B cell (primary cell): ENCODE measurements at places on chromosomes 1 and 21. TPM values are rescaled to one million over a fixed set of nuclear protein-coding genes. Genes with fewer than 3 reads are reported as not detected.

DNA sequence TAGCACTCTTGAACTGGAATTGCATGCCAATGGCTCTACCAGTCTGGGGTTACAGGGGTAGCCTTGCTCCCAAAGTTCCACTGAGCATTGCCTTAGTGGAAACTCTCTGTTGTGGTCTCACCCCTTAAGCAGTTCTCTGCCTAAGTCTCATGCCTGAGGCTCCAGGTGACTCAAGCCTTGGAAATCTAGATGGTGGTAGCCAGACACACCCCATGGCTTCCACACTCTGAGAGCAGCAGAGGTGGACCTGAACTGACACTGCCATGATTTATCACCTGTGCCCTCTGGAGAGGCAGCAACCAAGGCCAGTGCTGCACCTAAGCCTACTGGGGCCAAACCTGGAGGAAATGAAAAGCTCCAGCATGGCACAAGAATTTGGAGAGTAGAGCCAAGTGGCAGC, 285.7 kb upstream of the PKN2 start:
- H3K36me3 ChIP-seq, result no peaks in the 10 kb centered on the region
- DNase-seq, result no peak
- no peaks in the 10 kb centered on the region for H3K4me1 ChIP-seq
- H3K27me3 ChIP-seq, result no peaks in the 10 kb centered on the region

- peaks cover 3% of the 10 kb centered on the region for H3K27me3 ChIP-seq
- no peak for DNase-seq
- H3K4me3 ChIP-seq, result no peak overlapping the region
- no peaks in the 10 kb centered on the region for H3K4me1 ChIP-seq
Observed at GRCh38 chr21:35113064-35113463, 64.0 kb upstream of the RUNX1 start.

DNA sequence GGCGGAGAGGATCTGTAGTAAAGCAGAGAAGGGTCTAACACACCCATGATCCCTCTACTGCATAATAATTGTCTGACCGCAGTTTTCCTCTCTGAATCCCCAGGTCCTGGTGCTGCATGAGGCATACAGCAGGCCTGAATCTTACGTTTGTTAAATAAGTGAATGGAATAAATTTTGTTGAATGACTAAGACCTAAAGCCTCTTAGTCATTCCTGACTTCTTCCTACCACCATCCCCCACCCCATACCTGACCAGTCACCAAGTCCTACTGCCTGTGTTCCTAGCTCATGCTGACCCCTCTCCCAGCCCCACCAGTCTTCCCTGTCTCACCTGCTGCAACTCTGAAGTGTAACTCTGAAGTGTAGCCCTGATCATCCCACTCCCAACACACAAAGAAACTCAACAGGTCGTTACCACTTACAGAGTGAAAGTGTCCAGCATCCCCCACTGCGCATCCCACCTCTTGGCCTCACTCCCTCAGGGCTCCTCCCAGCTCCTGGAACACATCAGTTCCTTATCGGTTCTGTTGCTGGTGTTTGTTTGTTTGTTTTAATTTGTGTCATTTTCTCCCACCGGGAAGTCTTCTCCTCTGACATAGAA, 9.7 kb downstream of the GJA5 start:
- no peaks in the 10 kb centered on the region for H3K4me1 ChIP-seq
- H3K27me3 ChIP-seq, result no peaks in the 10 kb centered on the region
- no peak overlapping the region for H3K4me3 ChIP-seq
- no peak for DNase-seq

GRCh38 chr1:214753236-214753852, 150.3 kb downstream of the CENPF start:
- no peak overlapping the region for H3K27ac ChIP-seq
- no peaks in the 10 kb centered on the region for H3K4me1 ChIP-seq
- H3K4me3 ChIP-seq, result no peak overlapping the region

GRCh38 chr1:93518516-93518915, 70.6 kb downstream of the FNBP1L start:
- H3K27me3 ChIP-seq, result no peaks in the 10 kb centered on the region
- H3K27ac ChIP-seq, result no peak overlapping the region
- no peaks in the 10 kb centered on the region for H3K36me3 ChIP-seq
- DNase-seq, result no peak
- no peak overlapping the region for H3K4me3 ChIP-seq
- H3K4me1 ChIP-seq, result no peaks in the 10 kb centered on the region

DNA sequence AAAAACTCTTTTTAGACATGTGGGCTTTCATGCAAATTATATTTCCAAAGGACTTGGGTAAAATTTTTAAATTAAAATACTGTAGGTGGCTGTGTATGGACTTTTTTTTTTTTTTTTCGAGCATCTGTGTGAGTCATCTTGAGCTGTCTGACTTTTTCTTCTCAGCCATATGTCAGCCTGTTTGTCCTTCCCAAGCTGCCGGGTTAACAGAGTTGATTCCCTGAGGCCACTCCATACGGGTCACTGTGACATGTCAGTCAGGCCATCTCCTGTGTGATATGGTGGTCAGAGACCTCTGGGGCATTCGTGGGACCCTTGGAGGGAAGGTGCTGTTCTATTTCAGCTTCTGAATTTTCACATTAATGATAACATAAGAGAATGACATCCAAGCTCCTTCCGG, 148.3 kb downstream of the KCNJ6 start:
- H3K36me3 ChIP-seq, result no peaks in the 10 kb centered on the region
- no peaks in the 10 kb centered on the region for H3K27me3 ChIP-seq
- H3K4me3 ChIP-seq, result no peak overlapping the region
- no peak for DNase-seq
- H3K4me1 ChIP-seq, result no peaks in the 10 kb centered on the region

GRCh38 chr1:231678011-231678432, 51.4 kb downstream of the DISC1 start:
- no peaks in the 10 kb centered on the region for H3K4me1 ChIP-seq
- no peak overlapping the region for H3K4me3 ChIP-seq
- DNase-seq, result no peak
- H3K27ac ChIP-seq, result no peak overlapping the region
- H3K27me3 ChIP-seq, result peaks cover 17% of the 10 kb centered on the region

- no peak overlapping the region for H3K4me3 ChIP-seq
- H3K4me1 ChIP-seq, result peaks cover 19% of the 10 kb centered on the region
- no peak for DNase-seq
- peaks cover 3% of the 10 kb centered on the region for H3K36me3 ChIP-seq
- peaks cover 14% of the 10 kb centered on the region for H3K27me3 ChIP-seq
Observed at GRCh38 chr1:206503591-206504362, 3.6 kb upstream of the RASSF5 start.

DNA sequence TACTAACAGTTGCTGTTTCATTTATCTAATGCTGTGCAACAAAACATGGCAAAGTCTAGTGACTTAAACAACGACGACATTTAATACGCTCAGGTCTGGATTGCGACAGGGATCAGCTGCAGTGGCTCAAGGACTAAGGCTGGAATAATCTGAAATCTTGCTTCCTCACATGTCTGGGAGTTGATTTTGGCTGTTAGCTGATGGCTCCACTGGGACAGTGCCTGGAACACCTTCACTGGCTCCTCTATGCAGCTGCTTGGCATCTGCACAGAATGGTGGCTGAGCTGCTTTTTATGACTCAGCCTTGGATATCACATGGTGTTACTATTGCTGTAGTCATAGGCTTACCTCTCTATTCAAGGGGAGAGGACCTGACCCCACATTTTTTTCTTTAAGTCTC, 24.0 kb upstream of the BTG3 start:
- H3K4me1 ChIP-seq, result no peaks in the 10 kb centered on the region
- H3K27ac ChIP-seq, result no peak overlapping the region
- no peak overlapping the region for H3K4me3 ChIP-seq

GRCh38 chr1:56464294-56464693, 115.1 kb downstream of the PLPP3 start:
- H3K4me3 ChIP-seq, result no peak overlapping the region
- peaks cover 2% of the 10 kb centered on the region for H3K4me1 ChIP-seq
- H3K36me3 ChIP-seq, result no peaks in the 10 kb centered on the region
- no peaks in the 10 kb centered on the region for H3K27me3 ChIP-seq

Gene NR1I3
- total RNA-seq, result not detected in 2 replicates

Gene ERMAP
- 13.1 and 13.5 TPM in 2 replicates for total RNA-seq

Gene UBE2U
- not detected in 2 replicates for total RNA-seq

Gene C1orf167
- total RNA-seq, result not detected in 2 replicates
